ENCODE measurements at places on chromosomes 4 and X. TPM values are rescaled to one million over a fixed set of nuclear protein-coding genes. Genes with fewer than 3 reads are reported as not detected.

STPG2 gene
- 0.56 TPM for total RNA-seq

ZNF732 gene
- total RNA-seq: 1.2 TPM

PFKFB1 gene
- total RNA-seq: not detected

RASSF6 gene
- under 0.01 TPM for total RNA-seq

CT45A1 gene
- total RNA-seq: not detected

FRMPD3 gene
- total RNA-seq: under 0.01 TPM

LANCL3 gene
- total RNA-seq: 0.38 TPM
